Activated T-helper 9 cell treated with anti-CD3 and anti-CD28 coated beads, Interleukin-2, amount 50 U/mL, for 16 hours (primary cell): ENCODE measurements at places on chromosomes 11 and 22.

DNA sequence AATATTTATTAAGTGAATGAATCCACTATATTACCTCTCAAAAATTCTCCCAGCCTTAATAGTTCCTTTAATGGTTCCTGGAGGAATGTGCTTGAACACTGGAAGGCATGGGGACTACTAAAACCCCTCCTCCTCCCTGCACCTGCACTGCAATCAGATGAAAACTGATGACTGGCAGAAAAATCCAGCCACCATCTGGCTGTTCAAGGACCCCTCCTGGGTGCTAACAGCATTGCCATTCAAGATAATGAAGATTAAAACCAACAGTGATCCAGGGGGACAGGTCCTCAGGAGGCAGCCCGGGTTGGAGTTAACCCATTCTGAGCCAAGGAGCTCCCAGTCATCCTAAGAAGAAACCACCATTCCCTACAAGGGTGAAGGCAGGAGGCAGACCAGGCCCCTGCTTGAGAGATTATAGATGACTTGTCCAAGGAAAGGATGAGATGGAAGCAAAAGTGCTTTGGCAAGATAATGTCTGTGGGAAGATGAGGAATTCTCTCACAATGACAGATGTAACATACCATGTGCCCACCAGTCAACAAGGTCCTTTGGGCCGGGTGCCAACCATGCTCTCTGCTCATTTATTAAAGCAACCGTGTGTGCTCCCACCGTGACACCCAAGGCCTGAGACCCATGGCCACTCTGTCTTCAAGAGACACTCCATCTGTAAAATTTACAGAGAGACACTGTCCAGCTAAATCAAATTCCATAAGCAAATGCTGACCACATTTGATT is 90.6 kb downstream of the LARGE1 start:
- no peak for DNase-seq

DNA sequence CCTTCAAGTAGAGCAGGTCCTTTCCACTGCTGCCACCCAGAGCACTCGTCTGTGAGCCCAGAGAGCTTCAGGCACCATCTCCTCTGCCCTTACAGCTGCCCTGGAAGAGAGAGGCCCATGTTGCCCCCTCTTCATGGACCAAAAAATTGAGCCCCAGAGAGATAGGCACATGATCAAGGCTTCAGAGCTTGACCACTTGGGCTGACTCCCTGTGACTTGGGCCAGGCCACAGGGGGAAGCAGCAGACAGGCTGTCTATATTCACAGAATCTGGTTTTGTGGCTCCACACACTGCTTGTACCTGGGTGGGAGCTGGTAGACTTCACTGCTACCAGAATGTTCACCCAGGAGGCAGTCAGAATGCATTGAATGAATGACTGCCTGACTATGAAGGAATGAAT is 58.2 kb downstream of the SMIM38 start:
- no peak for DNase-seq

- no peak for DNase-seq
Measured at GRCh38 chr11:118610225-118610772, 2.9 kb downstream of the PHLDB1 start.

DNA sequence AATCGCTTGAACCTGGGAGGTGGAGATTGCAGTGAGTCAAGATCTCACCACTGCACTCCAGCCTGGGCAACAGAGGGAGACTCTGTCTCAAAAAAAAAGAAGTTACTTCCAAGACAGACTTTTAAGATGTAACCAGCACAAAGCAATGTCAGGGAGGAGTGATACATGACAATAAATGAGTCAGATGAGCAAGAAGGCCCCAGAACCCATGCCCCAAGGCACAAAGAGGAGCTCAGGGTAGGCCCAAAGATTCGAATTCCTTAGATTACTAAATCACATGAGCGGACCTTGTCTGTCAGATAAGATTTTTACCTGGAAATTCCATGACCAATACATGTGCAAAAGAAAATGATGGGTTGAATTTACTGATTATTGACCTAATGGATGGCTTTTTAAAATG is 10.5 kb upstream of the JHY start:
- DNase-seq: no peak
